Thyroid gland (tissue), 4 donors: ENCODE measurements at places on chromosomes 13 and 19. TPM values are rescaled to one million over a fixed set of nuclear protein-coding genes. Genes with fewer than 3 reads are reported as not detected.

GRCh38 chr19:4414800-4415321 lies 12.4 kb downstream of the CHAF1A start:
- H3K36me3 ChIP-seq: no peaks in the 10 kb centered on the region
- no peak for DNase-seq
- no peak overlapping the region for H3K4me3 ChIP-seq
- H3K4me1 ChIP-seq: no peaks in the 10 kb centered on the region
- no peaks in the 10 kb centered on the region for H3K27me3 ChIP-seq
- H3K27ac ChIP-seq: no peak overlapping the region

DNA sequence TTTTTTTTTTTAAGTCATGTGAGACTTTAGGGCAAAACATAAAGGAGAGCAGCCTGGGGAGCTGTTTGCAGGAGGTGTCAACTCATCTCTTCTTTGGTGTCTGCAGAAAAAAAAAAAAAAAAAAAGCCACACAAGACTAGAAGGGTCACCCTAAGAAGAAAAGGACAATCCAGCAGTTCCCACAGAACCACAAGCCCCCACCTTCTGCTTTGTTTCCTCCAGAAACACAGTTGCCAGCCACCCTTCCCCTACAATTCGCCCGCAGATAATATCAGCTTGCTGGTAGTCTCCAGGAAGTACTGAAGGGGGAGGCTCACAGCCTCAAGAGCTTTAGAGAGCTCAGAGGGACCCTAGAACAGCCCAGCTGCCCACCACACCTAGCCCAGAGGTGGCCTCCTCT lies 22.3 kb upstream of the ZBTB7A start:
- H3K27me3 ChIP-seq: no peaks in the 10 kb centered on the region
- H3K27ac ChIP-seq: no peak overlapping the region
- H3K4me3 ChIP-seq: no peak overlapping the region

GRCh38 chr13:51998723-51999509 lies 12.3 kb downstream of the ATP7B start:
- no peaks in the 10 kb centered on the region for H3K36me3 ChIP-seq
- no peaks in the 10 kb centered on the region for H3K27me3 ChIP-seq
- H3K27ac ChIP-seq: peak overlapping the region; percentile 28
- H3K4me1 ChIP-seq: peaks cover 21% of the 10 kb centered on the region
- H3K4me3 ChIP-seq: no peak overlapping the region

The NLRP5 gene
- total RNA-seq: not detected

The SYCN gene
- not detected for total RNA-seq
